ELR (cell line): ENCODE measurements at places on chromosomes 5 and 9.
A peak's percentile ranks its signal among the peaks of the same experiment; 100 is the strongest.

DNA sequence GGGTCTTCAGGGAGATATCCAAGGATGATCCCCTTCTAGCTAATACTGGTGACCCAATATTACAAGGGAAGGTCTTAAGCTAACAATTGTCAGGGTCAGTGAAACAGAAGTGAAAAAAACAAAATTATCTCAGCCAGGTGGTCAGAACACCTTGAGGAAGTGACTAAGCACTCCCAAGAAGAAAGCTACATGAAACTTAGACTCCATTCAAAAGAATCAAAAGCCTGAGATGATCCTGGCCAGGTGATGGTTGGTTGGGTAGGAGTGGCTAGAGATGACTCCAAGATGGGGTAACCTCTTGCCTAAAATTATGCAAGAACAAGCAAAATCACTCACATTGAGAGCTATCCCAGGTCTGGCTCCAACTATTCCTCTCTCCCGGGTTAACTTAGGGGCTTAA lies 5.4 kb downstream of the VCP start:
- no peak for DNase-seq

- no peak for DNase-seq
These were observed 7.7 kb upstream of the GCNT4 start for GRCh38 chr5:75059912-75060545.

GRCh38 chr5:43036856-43037635 lies 3.1 kb downstream of the ANXA2R start:
- DNase-seq = no peak

DNA sequence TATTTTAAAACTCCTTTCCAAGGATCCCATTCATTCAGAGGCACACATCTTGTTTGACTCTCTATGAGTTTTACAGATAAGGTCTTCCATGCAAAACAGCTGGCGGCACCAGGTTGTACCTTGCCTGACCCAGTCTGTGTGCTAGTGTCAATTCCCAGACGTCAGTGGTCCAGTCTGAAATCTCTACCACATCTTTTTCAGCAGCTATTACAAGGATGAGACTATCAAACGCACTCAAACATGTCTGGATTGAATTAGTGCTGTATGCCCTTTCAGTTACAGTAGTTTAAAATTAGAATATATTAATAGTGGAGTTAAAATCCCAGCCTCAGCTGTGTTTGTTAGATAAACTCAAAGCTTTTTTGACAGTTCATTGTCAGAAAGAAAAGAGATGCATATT lies 11.7 kb downstream of the CDC14B start:
- no peak for DNase-seq

- no peak for DNase-seq
These were observed 27.5 kb downstream of the SLC46A2 start for GRCh38 chr9:112863214-112863613.

- no peak for DNase-seq
These were observed 166.9 kb downstream of the OLFM1 start for GRCh38 chr9:135254176-135255032.

- peak; percentile 13 for DNase-seq
These were observed 205.3 kb upstream of the HAPLN1 start for GRCh38 chr5:83925955-83926337.
